LoVo (cell line): ENCODE measurements at places on chromosomes 12 and 14.
A peak's percentile ranks its signal among the peaks of the same experiment; 100 is the strongest.

GRCh38 chr12:85188619-85189018 lies 91.4 kb upstream of the ALX1 start:
- DNase-seq, result no peak

DNA sequence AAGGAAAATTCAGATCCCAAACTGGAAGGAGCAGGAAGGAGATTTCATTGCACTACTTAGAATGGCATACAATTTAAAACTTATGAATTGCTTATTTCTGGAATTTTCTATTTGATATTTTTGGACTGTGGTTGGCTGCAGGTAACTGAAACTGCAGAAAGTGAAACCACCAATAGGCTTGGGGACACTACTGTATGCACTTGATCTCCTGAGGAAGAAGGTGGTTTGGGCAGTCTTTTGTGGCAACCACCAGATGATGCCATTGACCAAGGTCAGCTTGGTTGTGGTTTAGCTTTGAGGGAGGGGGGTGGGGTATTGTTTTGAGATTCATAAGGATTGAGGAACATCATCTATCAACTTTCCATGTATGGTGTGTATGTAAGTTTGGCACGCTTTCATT lies 209.5 kb upstream of the STXBP6 start:
- no peak for DNase-seq

DNA sequence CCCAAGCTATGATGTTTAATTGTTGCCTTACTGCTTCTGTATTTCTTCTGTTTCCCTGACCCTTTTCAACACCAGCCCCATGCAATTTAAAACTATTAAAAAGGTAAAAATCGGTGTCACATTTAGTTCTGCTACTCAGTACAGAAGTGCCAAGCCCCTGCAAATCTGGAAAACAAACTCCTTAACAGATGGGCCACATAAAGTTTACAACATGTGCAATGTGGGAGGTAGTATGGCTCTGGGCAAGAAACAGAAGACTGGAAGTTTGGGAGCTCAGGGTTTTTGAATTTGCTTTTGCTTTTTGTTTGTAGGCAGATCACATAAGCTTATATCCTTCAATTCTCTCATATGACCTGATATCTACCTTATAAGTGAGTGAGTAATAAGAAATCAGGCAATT lies 404.0 kb upstream of the ATP2B1 start:
- DNase-seq, result no peak

GRCh38 chr14:85538636-85539035 lies 8.7 kb downstream of the FLRT2 start:
- no peak for DNase-seq

DNA sequence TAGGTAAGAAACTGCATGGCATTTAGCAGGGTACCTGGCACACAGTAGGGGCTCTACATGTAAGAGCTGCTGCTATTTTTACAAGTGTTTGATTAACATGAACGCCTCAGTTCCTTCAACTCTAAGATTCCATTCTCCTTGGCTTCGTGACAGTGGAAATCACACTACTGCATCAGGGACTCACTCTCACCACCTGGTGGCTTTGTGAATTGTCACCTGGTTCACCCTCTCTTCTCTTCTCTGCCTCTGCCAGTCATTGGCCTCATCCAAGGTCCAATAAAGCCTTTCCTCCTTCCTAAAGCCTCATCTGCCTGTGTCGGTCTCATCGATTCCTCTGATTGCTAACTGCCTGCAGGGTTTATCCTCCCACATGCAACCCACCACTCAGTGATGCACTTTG lies 476.4 kb downstream of the VRK1 start:
- DNase-seq, result no peak

- no peak for DNase-seq
Measured at GRCh38 chr12:116302166-116303058, 24.9 kb upstream of the MED13L start.

- no peak for DNase-seq
Measured at GRCh38 chr12:8960176-8960575, 10.7 kb upstream of the M6PR start.

DNA sequence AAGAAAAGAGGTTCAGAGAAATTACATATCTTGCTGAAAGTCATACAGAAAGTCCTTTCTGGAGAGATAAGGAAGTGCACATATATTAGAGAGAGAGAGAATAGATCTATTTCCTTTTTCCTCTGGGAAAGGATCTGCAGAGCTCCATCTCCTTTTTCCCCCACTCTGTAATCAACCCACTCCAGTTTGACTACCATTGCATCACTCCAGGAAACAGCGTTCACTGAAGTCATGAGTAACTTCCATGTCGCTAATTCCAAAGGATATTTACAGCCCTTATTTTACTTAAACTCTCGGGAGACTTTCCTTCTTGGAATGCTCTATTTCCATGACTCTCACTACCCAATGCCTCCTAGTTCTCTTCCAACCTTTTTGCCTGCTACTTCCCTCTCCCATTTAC lies 72.5 kb upstream of the PARP11 start:
- DNase-seq, result no peak

GRCh38 chr12:107320033-107320928 lies 226.9 kb upstream of the CRY1 start:
- DNase-seq, result no peak

DNA sequence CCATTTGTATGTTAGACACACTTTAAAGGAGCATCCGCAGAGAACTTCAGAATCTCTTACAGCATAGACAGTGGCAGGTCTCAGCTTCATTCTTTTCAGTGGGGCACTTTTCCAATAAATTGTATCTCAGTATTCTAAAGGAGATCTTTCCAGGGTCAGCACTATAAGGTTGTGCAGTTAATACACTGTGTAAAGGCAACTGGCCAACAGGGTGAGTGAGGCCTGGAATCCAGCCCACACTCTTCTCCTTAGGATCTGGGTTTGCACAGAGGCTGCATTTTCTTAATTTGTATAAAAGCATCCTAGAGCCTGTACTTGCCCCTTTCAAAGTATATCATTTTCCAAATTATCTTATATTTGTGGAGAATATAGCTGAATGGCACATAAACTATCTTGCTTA lies 94.2 kb downstream of the MYF5 start:
- DNase-seq, result no peak

GRCh38 chr14:93905623-93906022 lies 21.5 kb upstream of the FAM181A start:
- DNase-seq, result no peak

DNA sequence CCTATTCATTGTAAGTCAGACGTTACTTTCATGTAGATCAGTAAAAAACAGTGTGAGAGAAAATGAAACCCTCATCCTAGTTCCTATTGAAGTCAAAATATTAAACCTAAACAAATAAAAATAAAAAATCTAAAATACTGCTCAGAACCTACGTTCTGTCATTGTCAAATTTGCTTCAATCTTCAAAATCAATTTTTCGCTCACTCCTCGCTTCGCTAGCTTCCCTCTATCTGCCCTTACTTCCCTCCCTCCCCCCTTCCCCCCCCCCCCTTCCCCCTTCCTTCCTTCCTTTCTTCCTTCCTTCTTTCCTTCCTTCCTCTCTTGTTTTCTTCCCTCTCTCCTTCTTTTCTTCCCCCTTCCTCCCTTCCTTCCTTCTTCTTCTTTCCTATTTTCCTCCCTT lies 310.9 kb upstream of the PDE3A start:
- no peak for DNase-seq

DNA sequence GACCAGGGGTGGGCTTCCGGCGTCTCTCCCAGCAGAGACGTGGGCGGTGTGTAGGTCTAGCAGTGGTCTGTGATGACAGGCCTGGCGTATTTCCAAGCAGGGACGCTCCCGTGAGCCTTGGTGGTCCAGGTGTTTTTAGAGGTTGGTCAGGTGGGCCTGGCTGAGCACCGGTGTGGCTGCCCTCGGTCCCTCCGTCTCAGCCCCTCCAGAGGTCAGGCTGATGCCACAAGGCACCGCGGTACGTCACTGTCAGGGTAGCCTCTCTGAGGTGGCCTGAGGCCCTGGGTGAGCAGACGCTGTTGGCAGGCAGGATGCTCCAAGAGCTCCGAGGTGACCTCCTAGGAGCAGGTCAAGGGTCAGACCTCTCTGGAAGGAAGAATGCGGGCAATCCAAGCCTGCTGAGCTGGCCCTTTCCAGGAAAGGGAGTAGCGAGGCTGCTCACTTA lies 13.6 kb downstream of the MTA1 start:
- DNase-seq, result no peak

DNA sequence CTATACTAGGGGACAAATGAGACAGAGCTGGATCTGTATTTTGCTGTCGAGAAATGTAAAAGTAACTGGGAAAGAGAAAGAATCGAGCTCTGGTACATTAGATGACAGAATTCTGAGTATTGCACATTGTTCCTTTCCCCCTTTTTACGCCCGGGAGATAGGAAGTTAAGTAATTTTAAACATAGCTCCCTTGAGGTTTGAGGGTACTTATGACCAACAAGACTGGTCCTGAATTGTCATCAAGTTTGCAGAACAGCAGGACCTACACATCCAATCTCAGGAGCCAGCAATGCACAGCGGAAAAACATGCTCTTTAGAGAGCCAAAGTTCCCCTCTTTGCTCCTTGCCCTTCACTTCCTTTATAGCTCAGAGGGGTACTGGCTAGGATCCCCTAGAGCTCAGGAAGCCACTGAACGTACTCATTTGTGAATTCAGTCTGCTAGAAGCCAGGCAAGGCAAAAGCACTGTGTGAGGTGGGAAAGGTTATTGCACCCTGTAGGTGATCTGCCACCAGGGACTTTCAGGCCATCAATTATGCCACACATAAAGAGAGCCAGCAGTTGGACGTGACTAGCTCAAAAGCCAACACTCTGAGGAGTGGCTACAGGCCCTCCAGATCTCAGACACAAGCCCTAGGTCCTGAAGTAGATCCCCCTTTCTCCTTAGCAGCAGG lies 333.8 kb downstream of the KCNH5 start:
- DNase-seq, result no peak

DNA sequence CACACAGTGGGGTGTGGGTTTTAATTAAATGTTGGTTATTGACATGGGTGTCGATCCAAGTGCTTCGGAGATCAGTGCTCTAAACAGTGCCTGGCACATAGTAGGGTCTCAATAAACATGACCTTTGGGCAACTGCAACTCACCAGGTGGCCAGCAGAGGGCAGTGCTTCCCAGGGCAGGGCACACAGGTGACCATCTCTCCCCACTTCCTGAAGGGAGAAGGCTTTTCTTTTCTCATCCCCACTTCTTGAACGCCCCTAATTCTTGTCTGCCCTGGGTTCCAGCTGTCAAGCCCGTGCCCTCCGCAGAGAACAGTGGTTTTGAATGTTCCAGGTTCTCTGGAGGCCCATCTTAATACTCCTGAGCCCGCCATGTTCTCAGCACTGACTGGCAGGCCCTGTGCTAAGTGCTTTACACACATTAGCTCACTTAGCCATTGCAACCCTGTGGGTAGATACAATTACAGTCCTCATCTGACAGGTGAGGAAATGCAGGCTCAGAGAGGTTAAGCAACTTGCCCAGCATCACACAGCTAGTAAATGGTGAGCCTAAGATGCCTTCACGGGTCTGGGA lies 16.3 kb downstream of the RAPGEF3 start:
- peak; percentile 63 for DNase-seq

- no peak for DNase-seq
Measured at GRCh38 chr14:24422261-24422660, 7.2 kb downstream of the CBLN3 start.

DNA sequence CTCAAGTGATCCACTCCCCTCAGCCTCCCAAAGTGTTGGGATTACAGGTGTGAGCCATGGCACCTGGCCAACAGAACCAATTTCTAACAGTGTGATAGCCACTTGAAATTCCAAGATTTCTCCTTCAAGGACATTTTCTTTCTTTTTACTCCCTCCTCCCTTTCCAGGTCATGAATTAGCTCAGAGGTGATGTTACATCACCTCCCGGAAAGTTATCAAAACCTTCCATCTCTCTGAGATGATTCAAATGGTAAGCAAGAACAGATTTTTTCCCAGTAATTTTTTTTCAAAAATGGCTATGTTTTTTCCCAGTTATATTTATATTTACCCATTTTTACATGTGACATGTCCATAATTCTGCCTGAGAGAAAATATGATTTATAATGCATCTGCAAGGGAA lies 15.6 kb upstream of the SMAGP start:
- DNase-seq, result no peak

DNA sequence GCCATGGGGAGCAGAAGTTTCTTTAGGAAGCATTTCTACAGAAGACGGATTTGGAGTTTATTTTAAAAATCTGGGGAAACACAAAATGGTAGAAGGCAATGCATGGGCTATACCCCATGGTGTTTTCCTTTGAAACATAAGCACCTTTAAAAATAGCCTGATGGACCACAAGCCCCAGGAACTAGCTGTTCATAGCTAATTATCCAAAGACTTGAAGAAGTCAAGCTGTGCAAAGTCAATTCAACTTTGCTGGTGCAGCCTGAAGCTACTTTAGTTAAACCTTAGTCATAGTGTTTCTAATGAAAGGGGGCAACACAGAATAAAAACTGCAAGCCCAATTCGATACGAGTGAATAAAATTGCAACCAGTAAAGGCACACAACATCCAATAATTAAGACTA lies 732.5 kb downstream of the GALC start:
- no peak for DNase-seq

GRCh38 chr12:40376533-40377267 lies 151.9 kb downstream of the LRRK2 start:
- DNase-seq, result no peak

GRCh38 chr12:21502164-21502496 lies 541 bp downstream of the GOLT1B start:
- peak; percentile 14 for DNase-seq

GRCh38 chr12:114996382-114996781 lies 312.4 kb upstream of the TBX3 start:
- no peak for DNase-seq

GRCh38 chr14:71142375-71143038 lies 235.2 kb downstream of the PCNX1 start:
- DNase-seq, result no peak

DNA sequence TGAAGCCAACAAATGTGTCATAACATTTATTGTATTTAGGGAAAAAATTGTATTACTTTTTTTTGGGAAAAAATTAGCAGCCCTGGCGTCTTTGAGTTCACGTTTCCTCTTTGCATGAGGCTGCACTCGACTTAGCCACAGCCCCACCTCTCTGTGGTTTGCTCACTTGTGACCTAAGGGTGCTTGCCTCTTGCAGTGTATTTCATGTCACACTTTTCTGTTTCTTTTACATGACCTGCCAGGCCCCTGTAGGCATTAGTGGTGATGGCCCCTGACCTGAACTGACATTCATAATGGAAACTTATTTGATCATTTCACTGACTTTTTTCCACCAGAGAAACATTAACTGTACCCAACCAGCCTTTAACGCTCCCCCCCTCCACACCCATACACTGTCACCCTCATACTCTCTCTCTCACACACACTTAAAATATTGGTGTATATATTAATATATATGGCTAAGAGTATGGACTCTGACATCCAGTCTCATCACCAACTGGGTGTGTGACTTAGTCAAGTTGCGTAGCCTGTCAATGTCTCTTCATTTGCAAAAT lies 122.9 kb downstream of the PRKCH start:
- no peak for DNase-seq

- peak; percentile 52 for DNase-seq
Measured at GRCh38 chr12:120199595-120200306, 1.2 kb downstream of the RPLP0 start.
